ENCODE measurements at places on chromosomes 12 and 14.

- DNase-seq: no peak
Measured at GRCh38 chr14:33186656-33187055, 248.0 kb downstream of the NPAS3 start.

DNA sequence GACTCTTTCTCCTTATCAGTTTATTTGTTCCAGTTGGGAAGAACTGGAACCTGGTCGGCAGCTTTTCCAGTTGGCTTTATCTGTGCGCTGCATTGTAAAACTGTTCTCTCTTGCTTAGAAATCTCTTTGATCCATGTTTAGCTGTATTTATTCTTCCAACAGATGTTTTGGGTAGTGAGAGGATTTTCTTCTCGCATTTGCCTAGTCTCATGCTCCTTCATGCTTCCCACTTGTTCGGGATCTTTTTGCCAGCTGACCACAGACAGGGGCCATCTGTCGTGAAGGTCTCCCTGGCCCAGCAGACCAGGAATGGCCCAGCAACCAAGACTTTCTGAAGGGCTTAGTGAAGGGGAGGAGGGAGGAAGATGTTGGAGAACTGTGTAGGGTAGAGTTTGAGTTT, 21.6 kb downstream of the NTF3 start:
- DNase-seq: no peak

GRCh38 chr14:91354979-91355685, 62.5 kb downstream of the CCDC88C start:
- DNase-seq: no peak

DNA sequence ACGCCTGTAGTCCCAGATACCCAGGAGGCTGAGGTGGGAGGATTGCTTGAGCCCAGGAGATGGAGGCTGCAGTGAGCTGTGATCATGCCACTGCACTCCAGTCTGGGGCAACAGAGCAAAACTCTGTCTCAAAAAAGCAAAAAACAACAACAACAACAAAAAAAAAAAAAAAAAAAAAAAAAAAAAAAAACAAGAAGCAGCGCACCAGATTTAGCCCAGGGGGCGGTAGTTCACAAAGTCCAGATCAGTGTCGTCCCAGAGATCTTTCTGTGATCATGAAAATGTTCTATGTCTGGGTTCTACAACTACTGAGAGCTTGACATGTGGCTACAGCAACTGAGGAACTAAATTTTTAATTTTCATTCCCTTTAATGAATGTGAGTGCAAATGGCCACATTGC, 27.4 kb downstream of the OAS2 start:
- DNase-seq: no peak

GRCh38 chr12:104768033-104768432, 190.1 kb downstream of the SLC41A2 start:
- DNase-seq: no peak

GRCh38 chr12:54017878-54018467, 9.2 kb downstream of the HOXC8 start:
- peak; percentile 64 for DNase-seq

- no peak for DNase-seq
Measured at GRCh38 chr12:20653871-20654270, 41.3 kb upstream of the SLCO1C1 start.

- DNase-seq: no peak
Measured at GRCh38 chr12:53712059-53712643, 15.1 kb downstream of the CALCOCO1 start.

DNA sequence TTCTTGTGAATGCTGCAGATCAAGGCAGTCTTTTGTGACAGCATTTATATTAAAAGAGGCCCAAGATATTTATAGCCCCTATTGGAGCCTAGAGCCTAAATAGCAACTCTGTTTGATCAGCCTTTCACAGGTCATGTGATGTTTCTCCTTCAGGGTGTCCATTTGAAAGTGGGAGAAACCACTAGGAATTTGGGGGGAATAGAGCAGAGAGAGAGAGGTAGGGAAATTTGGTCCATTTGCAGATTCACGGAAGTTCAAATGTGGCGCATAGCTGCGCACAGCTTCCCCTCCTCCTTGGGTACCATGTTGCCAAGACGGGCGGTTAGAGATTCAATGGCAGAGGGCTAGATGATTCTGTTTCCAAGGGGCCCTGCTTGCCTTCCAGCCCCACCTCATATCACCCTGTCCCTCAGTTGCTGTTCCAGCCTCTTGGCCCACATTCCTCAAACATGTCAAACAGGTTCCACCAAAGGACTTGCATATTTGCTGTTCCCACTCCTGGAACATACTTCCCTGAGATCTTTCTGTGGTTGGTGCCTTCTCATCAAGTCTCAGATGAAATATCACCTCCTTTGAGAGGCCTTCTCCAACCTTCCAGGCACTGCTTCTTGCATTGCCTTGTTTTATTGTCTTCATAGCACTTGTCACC, 220.8 kb downstream of the CHST11 start:
- DNase-seq: no peak

DNA sequence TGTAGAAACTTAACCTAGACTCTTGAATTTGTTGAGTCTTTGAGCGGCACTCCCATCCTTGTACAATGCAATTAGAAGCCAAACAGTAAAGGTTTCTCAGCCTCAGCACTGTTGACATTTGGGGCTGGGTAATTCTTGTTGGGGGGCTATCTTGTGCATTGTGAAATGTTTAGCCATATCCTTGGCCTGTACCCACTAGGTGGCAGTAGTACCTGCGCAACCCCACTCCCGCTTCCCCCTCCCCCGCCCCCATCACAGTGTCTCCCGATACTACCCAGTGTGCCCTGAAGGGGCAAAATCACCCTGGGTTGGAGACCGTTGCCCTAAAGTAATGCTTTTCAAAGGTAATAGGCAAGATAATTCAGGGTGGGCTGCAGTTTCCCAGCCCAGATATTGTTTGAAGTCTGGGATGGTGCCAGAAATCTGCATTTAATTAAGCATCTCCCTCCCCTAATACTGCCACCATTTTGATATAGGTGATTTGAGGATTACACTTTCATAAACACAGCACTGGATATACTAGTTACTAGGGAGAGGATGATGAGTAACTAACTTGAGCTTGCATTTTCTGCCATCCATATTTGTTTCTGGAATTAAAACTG, 1.8 kb downstream of the COX6A1 start:
- DNase-seq: no peak

GRCh38 chr12:95214466-95214865, 2.8 kb downstream of the FGD6 start:
- no peak for DNase-seq

DNA sequence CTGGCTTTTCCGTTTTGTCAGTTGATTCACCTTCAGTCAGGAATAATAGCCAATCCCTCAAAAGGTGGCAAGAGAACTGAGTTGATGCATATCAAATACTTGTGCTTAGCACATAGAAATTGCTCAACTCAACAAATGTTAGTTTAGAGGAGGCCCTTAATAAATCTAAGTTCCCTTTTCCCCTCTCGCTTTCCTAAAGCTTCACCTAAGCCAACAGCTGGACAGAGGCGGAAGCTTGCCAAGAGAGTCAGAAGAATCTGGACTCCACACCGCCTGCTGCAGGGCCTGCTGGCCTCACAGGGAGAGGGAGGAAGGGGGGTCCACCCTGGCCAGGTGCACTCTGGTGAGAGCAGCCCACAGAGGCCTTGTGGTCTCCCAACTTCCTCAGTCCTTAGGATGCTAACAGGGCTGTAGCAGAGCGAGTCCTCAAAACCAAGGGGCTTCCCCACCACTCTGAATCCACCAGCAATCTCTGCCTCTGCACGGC, 213.1 kb downstream of the CHST11 start:
- DNase-seq: no peak

DNA sequence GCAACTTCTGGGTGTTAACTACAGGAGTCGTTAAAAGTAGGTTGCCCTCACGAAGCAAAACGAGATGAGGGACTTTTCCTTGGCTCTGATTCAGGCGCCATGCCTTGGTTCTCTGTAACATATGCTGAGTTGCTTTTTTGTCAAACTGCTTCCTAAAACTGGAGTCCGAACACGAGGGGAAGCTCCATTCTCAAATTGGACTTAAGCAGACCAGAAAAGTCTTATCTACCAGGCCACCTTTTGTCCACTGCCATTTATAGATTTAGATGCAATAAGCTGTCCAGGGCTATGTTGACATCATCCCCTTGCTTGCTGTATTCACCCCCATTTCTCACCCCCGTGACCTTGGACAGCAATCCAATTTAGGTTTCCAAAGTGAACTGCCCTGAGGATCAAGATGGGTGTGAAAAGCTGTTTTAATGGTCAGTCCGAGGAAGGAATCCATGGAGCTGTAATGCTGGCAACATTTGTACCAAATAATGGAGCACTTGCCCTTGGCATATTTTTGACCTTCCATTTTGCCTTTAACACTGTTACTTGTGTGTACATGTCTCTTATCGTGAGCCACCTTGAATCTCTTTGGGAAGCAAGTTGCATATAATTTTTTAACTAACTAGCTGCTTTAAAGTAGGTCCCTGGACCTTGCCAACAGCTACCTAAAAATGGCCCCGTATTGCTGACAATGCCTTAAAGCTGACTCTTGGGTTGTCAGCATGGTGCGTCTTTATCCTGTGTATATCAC, 298.1 kb downstream of the EGLN3 start:
- no peak for DNase-seq

DNA sequence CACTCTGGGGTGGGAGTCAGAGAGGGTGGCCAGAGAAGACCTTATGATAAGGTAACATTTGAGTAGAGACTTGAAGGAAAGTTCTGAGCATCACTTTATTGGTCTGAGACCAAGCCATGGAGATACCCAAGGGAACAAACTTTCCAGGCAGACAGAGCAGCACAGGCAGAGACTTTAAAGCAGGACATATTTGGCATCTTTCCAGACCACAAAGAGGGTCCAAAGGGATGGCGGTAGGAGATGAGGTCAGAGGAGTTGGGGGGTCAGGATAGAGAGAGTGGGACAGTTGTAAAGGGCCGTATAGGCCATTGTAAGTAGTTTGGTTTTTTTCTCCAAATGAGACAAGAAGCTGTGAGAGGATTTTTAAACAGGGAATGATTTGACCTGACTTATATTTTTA, 344.4 kb downstream of the SEC23A start:
- DNase-seq: no peak

GRCh38 chr14:31174433-31174832, 33.2 kb downstream of the HECTD1 start:
- DNase-seq: no peak

- no peak for DNase-seq
Measured at GRCh38 chr12:659090-659683, 4.1 kb downstream of the NINJ2 start.

- no peak for DNase-seq
Measured at GRCh38 chr14:67547224-67547780, 14.2 kb downstream of the PLEKHH1 start.

- no peak for DNase-seq
Measured at GRCh38 chr12:131882804-131883520, 11.5 kb upstream of the ULK1 start.

GRCh38 chr12:66210840-66211239, 21.8 kb downstream of the IRAK3 start:
- no peak for DNase-seq

GRCh38 chr14:26286081-26286912, 311.5 kb downstream of the NOVA1 start:
- no peak for DNase-seq

GRCh38 chr14:64698903-64699302, 5.3 kb upstream of the PLEKHG3 start:
- DNase-seq: no peak

DNA sequence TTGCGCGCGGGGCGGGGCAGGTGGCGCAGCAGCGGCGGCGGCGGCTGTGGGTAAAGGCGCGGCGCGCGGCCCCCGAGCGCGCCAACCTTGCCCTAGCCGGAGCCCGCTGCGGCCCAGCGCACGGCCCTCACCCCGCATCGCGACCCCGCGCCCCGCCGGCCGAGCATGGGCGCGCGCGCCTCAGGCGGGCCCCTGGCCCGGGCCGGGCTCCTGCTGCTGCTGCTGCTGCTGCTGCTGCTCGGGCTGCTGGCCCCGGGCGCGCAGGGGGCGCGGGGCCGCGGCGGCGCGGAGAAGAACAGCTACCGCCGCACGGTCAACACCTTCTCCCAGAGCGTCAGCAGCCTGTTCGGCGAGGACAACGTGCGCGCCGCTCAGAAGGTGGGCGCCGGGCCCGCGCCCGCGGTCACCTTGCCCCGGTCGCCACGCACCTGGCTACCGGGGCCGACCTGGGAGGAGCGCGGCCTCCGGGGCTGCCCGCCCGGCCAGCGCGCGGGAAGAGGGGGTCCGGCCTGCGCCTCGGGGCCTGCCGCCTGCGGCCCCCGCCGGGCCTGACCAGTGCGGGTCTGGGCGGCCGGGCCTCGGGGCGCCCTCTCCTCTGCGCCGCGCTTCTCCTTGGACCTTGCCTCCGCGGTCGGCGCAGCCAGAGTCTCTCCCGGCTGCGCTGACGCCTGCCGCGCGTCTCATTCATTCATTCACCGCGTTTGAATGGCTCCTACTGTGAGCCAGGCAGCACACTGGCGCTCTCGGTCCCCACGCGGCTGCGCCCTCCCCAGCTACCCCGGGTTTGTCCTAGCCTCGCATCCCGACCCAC, at the start of gene BRI3BP:
BRI3BP (plus strand) TSS at position 20 of the 811 bp plus-strand sequence; CDS start at position 166, 146 bp downstream.
- DNase-seq: no peak

DNA sequence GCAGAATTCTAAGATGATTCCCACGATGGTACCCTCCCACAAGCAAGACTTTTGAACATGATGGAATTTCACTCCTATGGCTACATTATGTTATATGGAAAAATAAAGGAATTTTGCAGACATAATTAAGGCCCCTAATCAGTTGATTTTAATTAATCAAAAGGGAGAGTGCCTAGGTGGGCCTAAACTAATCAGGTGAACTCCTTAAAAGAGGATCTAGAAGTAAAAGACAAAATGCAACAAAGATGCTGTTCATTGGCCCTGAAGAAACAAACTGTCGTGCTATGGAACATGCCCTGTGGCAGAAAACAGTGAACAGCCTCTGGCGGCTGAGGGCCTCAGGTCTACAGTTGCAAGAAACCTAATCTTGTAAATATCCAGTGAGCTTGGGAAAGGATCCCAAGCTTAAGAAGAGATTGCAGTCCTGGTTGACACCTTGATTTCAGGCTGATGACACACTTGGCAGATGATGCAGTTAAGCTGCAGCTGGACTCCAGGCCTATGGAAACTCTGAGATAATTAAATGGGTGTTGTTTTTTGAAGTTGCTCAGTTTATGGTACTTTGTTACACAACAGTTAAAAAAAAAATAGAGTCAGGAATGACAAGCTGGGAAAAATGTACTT, 13.8 kb downstream of the TMCC3 start:
- DNase-seq: no peak

GRCh38 chr12:23236811-23237210, 611.8 kb downstream of the ETNK1 start:
- no peak for DNase-seq

- no peak for DNase-seq
Measured at GRCh38 chr12:106745181-106745745, 29.2 kb upstream of the RIC8B start.

DNA sequence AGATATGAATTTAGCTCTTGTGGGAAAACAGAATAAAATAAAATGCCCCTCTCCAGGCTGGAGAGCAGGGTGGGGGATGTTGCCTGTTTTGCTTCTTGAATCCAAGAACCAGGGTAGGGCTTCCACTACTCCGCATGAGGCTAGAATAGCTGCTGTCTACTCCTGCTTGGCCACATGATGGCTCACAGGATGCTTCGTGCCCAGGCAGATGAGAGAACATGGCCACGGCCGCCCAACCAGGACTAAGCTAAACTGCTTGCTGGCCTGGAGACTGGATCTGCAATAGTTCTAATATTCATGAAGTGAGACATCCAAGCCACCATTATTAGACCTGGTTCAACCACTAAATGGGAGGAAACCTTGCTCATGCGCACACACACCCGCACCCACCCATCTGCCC, 122.2 kb upstream of the METAP2 start:
- DNase-seq: no peak
